Stimulated activated CD8-positive, alpha-beta memory T cell treated with anti-CD3 and anti-CD28 coated beads, Interleukin-15, amount 100 ng/mL, for 24 hours (primary cell): ENCODE measurements at places on chromosomes 2 and 18.

DNA sequence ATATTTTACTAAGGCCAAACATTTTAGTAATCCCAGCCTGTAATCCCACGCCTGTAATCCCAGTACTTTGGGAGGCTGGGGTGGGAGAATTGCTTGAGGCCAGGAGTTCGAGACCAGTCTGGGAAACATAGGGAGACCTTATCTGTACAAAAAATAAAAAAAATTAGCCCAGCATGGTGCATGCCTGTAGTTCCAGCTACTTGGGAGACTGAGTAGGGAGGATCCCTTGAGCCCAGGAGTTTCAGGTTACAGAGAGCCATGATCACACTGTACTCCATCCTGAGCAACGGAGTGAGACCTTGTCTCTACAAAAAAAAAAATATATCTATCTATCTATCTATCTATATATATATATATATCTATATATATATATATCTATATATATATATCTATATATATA is 19.1 kb downstream of the KLHL23 start:
- no peak for DNase-seq

GRCh38 chr2:238551091-238551490 is 124.4 kb downstream of the ASB1 start:
- DNase-seq, result no peak

GRCh38 chr2:9020267-9020666 is 16.8 kb upstream of the MBOAT2 start:
- DNase-seq, result no peak

- DNase-seq, result no peak
These were observed 12.7 kb upstream of the FZD5 start for GRCh38 chr2:207782238-207783030.

DNA sequence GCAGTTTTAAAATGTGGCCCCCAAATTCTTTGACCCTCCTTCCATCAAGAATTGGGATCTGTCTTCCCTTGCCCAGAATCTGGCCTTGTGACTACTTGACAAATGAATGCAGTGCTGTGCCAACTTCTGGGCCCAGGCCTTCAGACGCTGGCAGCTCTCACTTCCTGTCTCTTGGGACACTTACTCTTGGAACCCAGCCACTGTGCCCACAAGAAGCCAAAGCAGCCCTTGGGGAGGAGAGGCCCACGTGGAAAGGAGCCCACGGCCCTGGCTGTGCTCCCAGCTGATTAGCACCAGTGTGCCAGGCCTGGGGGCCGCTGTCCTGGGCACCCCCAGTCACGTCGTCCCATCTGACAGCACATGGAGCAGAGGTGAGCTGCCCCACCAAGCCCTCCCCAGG is 56.6 kb downstream of the RPL37A start:
- no peak for DNase-seq

GRCh38 chr2:176466918-176467452 is 197.7 kb downstream of the MTX2 start:
- DNase-seq, result no peak

- no peak for DNase-seq
These were observed 11.4 kb downstream of the WDSUB1 start for GRCh38 chr2:159275111-159275510.

DNA sequence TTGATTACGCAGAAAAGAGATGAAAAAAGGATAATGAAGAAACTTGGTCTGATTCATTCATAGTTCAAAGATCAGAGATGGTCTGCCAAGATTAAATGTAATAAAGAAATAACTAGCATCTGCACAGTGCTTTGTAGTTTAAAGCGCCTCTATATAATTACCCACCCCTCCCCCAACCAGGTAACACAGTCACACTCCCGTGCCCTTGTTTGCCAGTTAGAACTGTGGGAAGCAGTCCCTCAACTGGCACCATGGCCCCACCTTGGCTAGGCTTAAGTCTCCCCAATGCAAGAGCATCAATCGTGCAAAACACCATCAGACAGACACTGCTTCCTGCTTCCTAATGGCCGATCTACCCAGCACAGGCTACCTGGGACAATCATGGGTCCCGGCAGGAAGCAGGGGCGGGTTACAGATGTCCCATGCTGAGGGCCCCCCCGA is 11.6 kb downstream of the ADCY3 start:
- no peak for DNase-seq

GRCh38 chr2:55842046-55842445 is 81.5 kb downstream of the EFEMP1 start:
- DNase-seq, result no peak

- DNase-seq, result no peak
These were observed 39.3 kb upstream of the ITSN2 start for GRCh38 chr2:24399434-24400206.

- DNase-seq, result no peak
These were observed 203.9 kb downstream of the NBAS start for GRCh38 chr2:15357186-15357585.

DNA sequence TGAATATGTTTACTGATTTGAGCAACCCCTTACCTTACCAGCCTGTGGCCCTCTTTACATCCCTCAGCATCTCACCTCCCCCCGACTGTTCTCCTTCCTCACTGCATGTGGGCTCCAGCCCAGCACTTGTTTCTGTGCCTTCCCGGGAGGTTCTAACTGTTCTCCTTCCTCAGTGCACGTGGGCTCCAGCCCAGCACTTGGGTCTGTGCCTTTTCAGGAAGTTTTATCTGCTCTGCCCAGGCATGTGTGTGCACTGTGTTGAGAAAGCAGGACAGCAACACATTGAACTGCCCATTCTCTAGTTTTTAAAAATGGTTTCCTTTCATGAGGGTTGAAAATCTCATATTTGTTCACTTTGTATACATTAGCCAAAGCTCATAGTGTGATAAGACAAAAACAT is 158.4 kb downstream of the ATP9B start:
- DNase-seq, result no peak

DNA sequence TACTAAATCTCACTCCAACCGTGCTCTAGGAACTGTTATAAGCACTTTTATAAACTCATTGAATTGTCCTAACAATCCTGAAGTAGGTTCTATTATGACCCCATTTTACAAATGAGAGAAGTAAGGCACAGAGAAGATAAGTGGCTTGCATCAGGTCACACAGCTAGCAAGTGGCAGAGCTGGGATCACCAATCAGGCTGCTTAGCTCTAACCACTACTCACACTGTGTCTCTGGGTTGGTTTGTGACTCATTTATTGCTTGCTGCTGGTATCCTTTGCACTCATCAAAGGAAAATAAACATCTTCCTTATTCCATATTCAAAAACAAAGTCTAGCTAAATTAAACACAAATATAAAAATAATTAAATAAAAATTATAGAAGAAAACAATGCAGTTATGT is 42.5 kb upstream of the IL1R2 start:
- no peak for DNase-seq

- DNase-seq, result no peak
These were observed 2.5 kb downstream of the DNMT3A start for GRCh38 chr2:25339211-25339674.

GRCh38 chr2:127932199-127932876 is 46.6 kb upstream of the AMMECR1L start:
- no peak for DNase-seq

DNA sequence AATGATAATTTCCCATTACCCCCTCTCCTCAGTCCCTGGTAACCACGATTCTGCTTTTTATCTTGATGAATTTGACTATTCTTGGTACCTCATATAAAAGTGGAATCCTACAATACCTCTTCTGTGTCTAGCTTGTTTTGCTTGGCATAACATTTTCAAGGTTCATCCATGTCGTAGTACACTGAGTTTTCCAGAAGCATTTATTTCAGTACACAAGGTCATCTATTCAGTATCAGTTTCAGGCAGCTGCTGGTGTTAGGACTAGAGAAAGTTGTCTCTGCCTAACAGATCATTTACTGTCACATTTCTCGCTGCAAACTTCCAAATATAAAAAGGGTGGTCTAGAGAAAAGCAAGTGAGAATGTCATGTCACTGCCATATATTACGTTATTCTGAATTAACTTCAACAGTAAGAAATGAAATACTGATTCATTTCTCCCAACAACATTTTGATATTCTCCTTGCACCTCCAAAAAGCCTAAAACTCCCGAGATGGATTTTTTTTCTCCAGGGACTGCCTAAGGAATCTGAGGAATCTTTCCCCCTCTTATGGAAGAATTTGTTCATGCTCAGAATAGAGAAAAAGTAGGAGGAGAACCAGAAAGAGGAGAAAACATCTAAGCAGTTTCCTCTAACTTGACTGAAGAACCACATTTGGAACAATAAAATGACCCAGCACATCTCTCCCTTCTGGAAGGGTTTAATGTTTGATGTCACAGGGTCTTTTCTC is 36.0 kb downstream of the CDK15 start:
- DNase-seq, result no peak

DNA sequence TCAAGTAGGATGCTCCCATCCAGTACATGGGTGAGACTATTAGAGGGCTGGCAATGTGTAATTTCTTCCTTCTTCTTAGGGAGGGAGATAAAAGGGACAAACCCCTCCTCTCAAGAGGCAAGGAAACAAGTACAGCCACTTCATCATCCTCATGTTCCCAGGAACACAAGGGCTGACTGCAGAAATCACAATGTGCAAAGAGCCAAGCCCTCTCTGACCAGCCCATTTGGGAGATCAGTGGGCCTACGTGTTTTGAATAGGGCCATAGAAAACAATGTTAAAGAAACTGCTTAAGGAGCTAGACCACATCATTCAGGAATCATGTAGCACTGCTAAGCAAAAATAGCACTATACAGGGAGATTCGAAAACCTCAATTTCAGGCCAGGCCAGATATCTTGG is 97.4 kb downstream of the ACTR2 start:
- DNase-seq, result no peak

GRCh38 chr2:229270551-229271410 is at the start of gene PID1:
Gene PID1 (minus strand): TSS chr2:229271287. CDS start chr2:229271043, 244 bp downstream.
- no peak for DNase-seq

DNA sequence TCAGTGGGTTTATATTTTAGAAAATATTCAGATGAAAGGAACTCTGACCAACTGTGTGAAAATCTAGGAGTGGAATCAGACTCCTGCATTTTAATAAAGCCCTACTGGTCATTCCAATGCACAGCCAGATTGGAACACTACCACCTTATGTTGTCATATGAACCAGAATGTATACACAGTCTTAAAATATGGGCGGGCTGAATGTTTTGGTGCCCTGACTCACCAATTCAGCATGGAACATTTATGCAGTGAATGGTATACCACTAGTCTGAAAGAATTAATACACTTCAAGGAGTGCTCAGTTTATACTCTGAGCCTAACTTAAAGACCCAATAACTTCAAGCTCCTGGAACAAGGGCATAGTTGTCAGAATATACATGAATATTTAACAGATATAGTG is 280.9 kb upstream of the TCF4 start:
- DNase-seq, result no peak

DNA sequence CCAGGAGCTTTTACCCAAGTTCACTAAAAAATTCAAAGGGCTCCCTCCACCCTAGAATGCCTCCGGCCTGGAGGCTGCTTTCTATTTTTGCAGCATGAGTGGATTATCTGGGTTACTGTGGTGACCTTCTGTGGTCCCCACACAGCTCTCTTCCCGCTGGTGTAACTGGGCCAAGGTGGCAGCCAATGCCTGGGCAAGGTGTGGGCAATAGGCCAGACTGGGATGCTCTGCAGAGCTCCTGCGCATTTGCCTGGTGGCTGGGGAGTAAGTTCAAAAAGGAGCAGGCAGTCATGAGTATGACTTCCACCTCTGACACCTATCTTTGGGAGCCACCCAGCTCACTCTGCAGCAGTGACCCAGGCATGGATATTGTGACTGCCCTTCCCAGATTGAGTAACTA is 130.5 kb upstream of the SPRED2 start:
- no peak for DNase-seq

DNA sequence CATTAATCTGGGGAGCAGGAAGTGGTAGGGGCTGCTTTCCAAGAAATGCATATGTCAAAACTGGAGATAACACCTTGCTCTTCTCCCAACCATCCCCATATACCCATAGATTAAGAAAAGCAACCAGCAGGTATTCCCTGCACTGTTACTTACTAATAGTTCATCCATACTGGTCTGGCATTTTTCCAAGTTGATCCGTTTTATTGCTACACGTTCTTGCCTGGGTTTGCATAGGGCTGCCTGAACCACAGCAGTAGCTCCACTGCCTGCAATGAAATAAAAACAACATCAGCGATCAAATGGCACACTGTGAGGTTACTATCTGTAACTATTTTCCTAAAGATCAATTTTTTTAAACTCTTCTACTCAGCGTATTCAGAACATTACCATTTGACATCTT is 65.6 kb downstream of the STK39 start:
- DNase-seq, result no peak

GRCh38 chr18:76425146-76426131 is 69.6 kb downstream of the ZNF516 start:
- DNase-seq, result no peak

- DNase-seq, result no peak
These were observed 3.8 kb downstream of the CATIP start for GRCh38 chr2:218360453-218360852.

GRCh38 chr2:27369471-27370025 is 590 bp downstream of the EIF2B4 start:
- DNase-seq, result no peak

DNA sequence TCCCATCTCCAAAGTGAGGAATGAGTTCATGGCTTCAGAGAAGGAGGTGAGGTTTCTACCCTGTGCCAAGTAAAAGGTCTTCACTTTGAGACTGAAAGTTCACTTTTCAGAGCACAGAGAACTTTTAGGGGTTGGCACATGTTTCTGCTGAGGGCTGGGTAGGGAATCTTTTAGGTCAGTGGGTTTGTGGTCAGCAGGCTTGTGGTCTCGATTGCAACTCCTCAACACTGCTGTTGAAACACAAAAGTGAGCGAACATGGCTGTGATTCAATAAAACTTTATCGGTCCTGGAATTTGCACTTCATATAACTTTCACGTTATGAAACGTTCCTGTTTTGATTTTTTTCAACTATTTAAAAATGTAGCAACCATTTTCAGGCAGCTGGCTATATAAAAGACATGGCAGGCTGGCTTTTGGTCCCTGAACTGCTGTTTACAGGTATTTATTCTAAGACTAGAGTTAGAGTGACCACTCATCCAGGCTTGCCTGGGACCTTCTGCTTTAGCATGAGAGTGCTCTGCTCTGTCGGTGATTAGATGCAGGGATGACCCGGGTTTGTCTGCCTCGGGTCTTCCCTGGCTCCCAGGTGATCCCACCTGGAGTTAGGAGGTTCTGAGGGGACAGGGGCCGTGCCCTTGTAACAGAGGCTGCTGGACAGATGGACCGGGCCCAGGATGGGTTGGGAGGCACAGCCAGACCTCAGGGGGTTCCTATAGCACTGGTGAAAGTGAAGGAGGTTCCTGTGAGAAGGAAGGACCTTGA is 62.7 kb upstream of the TAF1B start:
- DNase-seq, result no peak

GRCh38 chr2:171490577-171490976 is 31.7 kb upstream of the CYBRD1 start:
- DNase-seq, result no peak

DNA sequence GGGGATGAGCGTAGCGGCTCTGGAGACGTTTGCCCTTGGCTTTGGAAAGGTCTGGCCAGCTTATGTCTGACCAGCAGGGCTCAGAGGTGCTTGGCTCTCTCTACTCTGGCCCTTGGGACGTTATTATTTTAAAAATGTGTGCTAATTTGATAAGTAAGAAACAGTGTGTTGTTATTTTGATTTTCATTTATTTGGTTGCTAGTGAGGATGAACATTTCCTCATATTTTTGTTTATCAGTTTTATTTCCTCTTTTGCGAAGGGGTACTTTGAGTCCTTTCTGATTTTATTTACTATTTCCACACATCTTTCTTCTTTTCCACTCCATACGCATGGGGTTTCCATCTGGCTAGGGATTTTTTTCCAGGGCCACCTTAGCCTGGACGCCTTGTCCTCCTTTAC is 11.4 kb downstream of the CXCR4 start:
- no peak for DNase-seq

GRCh38 chr2:71785516-71785981 is 332.2 kb downstream of the DYSF start:
- DNase-seq, result no peak
